Activated naive CD4-positive, alpha-beta T cell treated with anti-CD3 and anti-CD28 coated beads, Interleukin-2, amount 50 U/mL, for 72 hours (primary cell): ENCODE measurements at places on chromosomes 5 and 9. TPM values are rescaled to one million over a fixed set of nuclear protein-coding genes. Genes with fewer than 3 reads are reported as not detected.

GRCh38 chr9:102911185-102911584 lies 83.9 kb upstream of the CYLC2 start:
- DNase-seq: no peak

- no peak for DNase-seq
Measured at GRCh38 chr5:176166427-176166826, 71.8 kb upstream of the SIMC1 start.

DNA sequence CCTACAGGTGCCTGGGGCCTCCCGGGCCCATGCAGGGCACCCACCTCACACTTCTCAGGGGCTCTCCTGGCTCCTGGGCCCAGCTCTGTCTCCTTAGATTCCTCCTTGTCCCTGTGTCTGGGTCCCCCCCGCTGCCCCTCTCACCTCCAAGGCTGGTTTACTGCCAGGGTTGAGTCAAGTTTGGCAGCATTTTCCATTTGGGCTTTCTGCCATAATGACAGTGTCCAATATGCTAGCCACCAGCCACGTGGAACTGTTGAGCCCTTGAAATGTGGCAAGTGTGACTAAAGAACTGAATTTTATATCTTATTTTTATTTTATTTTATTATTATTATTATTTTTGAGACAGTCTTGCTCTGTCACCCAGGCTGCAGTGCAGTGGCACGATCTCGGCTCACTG lies 1.9 kb downstream of the TTC16 start:
- no peak for DNase-seq

DNA sequence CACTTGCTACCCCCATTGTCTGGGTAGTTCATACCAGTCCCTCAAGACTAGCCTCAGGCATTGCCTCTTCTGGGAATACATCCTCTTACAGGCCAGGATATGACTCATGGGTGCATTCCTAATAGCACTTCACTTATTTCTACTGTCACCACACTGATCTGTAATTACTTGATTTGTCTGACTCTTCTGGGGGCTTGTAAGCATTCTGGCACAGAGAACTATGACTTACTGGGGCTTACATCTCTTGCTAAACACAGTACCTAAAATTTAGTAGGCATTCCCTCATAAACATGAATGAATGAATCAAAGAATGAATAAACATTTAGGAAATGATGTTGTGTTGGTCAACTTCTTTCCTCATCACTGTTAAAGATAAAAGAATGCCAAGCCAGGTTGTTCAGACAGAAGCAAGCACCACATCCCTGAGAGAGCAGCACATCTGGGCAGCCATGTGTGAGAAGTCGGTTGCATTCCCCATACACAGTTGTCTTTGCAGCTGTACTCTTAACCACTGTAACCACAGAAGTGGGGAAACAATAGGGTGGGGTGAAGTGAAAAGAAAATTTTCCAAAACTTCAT lies 27.6 kb downstream of the IL7R start:
- DNase-seq: no peak

- DNase-seq: no peak
Measured at GRCh38 chr5:67031692-67032091, 164.9 kb downstream of the CD180 start.

GRCh38 chr5:116058346-116058936 lies 26.2 kb downstream of the ARL14EPL start:
- no peak for DNase-seq

GRCh38 chr9:136671254-136671614 lies 8.5 kb downstream of the EGFL7 start:
- no peak for DNase-seq

DNA sequence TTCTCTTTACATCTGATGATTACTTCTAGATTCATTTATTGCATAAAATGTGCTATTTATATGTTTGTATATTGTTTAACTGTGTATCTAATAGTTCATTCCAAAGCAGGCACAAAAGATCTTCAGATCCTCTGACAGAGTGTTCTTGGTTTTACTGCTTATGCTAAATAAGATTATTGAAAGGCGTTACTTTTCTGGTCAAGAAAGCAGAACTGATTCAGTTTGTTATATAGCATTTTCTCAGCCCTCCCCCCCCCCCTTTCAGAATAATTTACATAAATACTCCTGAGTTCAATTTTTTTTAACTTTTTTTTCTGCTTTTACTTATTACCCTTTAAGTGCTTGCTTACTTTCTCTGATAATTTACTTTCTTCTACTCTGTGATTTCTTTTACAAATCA lies 15.4 kb downstream of the CDC42SE2 start:
- DNase-seq: no peak

DNA sequence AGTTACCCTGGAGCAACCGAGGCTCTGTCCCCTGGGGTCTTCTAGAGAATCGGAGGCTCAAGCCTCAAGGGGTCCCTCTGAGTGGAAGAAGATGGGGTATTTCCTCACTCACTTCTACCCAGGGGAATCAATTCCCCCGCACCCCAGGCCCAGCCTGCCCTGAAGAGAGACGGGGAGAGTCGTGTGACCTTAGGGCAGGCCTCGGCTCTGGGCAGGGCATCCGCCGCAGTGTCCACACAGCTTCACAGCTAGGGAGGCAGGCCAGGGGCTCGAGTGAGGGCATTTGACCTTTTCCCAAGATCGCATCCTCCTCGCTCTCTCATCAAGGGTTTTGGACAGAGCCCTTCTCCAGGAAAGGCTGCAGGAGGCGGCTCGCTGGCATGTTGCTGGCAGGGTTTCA lies 57.9 kb upstream of the CNOT6 start:
- DNase-seq: no peak

The PPP2R2B gene
- 0.46 TPM for total RNA-seq

The STPG3 gene
- not detected for total RNA-seq

The C5orf58 gene
- total RNA-seq: not detected

The TUSC1 gene
- 0.47 TPM for total RNA-seq

The SPINK13 gene
- not detected for total RNA-seq

The ERAP2 gene
- total RNA-seq: 34.4 TPM

The PCDHA7 gene
- total RNA-seq: not detected

The IFNE gene
- total RNA-seq: not detected

The TSSK1B gene
- total RNA-seq: not detected

The NEUROG1 gene
- not detected for total RNA-seq

The HTR1A gene
- total RNA-seq: not detected
